IMR-90 (cell line): ENCODE measurements at places on chromosomes 2 and 18. TPM values are rescaled to one million over a fixed set of nuclear protein-coding genes. Genes with fewer than 3 reads are reported as not detected.
A peak's percentile ranks its signal among the peaks of the same experiment; 100 is the strongest.

Gene CCBE1
- 93.9 and 148 TPM in 2 replicates for total RNA-seq

- peaks cover 10% of the 10 kb centered on the region for H3K27me3 ChIP-seq
- peaks cover 2% of the 10 kb centered on the region; the same call in 1 of the 2 replicates for H3K4me1 ChIP-seq
- H3K27ac ChIP-seq, result no peak overlapping the region
- no peaks in the 10 kb centered on the region for H3K36me3 ChIP-seq
- DNase-seq, result no peak
Measured at GRCh38 chr2:105521616-105522015, 122.8 kb upstream of the FHL2 start.

DNA sequence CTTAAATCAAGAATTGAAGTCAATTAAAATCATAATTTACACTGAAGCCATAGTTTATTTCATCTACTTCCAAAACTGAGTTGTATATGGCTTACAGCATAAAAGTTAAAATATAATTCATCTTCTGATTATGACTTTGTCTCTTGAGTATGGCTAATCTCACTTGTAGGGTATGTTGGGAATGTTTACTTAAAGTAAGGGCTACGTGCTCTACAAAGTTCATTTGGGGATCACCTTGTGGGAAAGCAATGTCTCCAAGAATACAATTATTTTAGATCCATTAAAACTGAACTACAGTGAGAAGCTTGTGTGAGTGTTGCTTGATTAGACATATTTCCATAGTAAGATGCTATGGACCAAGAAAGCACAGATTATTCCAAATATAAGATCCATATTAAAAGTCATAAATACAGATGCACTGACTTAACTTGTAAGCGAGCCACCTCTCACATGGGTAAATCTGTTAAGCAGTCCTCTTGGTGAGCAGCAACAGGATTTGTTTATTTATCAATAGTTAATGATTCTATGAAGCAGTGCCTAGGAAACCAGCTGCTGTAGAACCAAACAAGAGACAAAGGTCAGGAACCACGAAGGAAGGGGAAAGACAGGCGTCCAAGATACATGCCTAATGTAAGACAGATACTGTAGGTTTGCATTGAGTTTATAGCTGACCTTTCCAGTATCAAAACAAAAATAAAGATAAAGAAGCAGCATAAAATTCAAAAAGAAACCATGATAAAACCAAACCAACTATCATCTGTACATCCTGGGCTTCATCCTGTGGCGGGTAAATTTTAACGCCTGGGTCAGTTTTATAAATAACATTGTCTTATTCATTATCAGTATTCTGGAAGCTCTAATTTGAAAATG, 24.8 kb downstream of the DSG4 start:
- no peaks in the 10 kb centered on the region for H3K27me3 ChIP-seq
- H3K36me3 ChIP-seq, result no peaks in the 10 kb centered on the region
- H3K27ac ChIP-seq, result no peak overlapping the region
- no peaks in the 10 kb centered on the region for H3K4me1 ChIP-seq
- H3K4me3 ChIP-seq, result no peak overlapping the region

DNA sequence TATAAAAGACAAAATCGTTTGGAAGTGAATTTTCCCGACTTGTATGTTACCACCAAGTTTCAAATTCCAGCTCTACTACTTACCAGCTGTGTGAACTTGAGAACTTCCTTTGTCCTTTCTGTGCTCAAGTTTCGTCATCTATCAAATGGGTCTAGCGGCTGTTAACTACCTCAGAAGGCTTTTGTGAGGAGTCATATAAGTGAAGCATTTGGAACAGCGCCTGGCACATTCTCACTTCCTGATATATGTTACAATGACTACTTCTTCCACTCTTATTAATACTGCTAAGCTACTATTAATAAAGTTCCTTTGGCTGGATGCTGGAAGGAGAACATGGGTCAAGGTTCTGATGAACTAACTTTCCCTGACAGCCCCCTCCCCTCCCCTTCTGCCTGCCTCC, 104.5 kb downstream of the MEIS1 start:
- DNase-seq, result peak; percentile 94
- H3K4me3 ChIP-seq, result no peak overlapping the region
- H3K4me1 ChIP-seq, result peaks cover 22% of the 10 kb centered on the region
- no peaks in the 10 kb centered on the region for H3K27me3 ChIP-seq

- no peaks in the 10 kb centered on the region for H3K4me1 ChIP-seq
- no peaks in the 10 kb centered on the region for H3K36me3 ChIP-seq
- H3K27ac ChIP-seq, result no peak overlapping the region
- H3K27me3 ChIP-seq, result peaks cover 41% of the 10 kb centered on the region
Measured at GRCh38 chr18:50195689-50196088, 742 bp upstream of the MYO5B start.

DNA sequence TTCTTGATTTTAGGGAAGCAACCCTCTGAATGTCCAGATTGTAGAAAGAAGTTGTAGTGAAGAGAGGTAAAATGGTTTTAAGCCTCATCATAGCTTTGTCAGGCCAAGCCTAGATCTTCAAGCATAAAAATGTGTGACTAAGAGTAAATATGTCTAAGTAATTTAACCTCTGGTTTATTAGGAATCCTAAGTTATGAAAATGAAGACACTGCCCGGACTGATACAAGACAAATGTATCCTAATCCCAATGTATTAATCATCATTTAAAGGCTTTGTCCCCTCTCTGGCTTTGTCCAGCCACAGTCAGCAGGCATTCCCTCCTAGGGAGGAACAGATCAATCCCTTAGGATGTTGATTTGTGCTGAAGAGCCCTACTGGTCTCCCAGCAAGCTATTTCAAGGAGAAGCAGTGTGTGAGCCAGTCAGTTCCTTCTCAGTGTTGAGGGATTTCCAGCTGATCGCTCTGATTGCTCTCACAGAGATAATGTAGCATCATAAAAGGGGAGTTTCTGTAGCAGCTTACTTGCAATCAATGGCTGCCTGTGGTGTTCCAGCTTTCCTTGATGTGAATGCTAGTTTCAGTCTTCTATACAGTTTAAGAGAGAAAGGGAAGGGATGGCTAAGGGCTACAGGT, 796.1 kb downstream of the EPHA4 start:
- no peak overlapping the region for H3K4me3 ChIP-seq
- peaks cover 12% of the 10 kb centered on the region for H3K4me1 ChIP-seq
- H3K27ac ChIP-seq, result no peak overlapping the region
- peak; percentile 20 for DNase-seq

Gene UCN
- not detected in 2 replicates for total RNA-seq

- H3K27ac ChIP-seq, result no peak overlapping the region
- H3K4me3 ChIP-seq, result no peak overlapping the region
- peaks cover 11% of the 10 kb centered on the region for H3K27me3 ChIP-seq
Measured at GRCh38 chr2:47512581-47513083, 109.7 kb downstream of the MSH2 start.

Gene RAB17
- not detected in 2 replicates for total RNA-seq

Gene PRR30
- not detected in 2 replicates for total RNA-seq

Gene UGT1A10
- total RNA-seq, result not detected in 2 replicates

Gene CD8B2
- not detected in 2 replicates for total RNA-seq

GRCh38 chr2:29394311-29394980, 279.2 kb downstream of the CLIP4 start:
- no peaks in the 10 kb centered on the region for H3K4me1 ChIP-seq
- H3K36me3 ChIP-seq, result no peaks in the 10 kb centered on the region
- H3K27ac ChIP-seq, result no peak overlapping the region
- DNase-seq, result no peak
- peaks cover 11% of the 10 kb centered on the region for H3K27me3 ChIP-seq

Gene SOWAHC
- 4.8 and 8.9 TPM in 2 replicates for total RNA-seq

DNA sequence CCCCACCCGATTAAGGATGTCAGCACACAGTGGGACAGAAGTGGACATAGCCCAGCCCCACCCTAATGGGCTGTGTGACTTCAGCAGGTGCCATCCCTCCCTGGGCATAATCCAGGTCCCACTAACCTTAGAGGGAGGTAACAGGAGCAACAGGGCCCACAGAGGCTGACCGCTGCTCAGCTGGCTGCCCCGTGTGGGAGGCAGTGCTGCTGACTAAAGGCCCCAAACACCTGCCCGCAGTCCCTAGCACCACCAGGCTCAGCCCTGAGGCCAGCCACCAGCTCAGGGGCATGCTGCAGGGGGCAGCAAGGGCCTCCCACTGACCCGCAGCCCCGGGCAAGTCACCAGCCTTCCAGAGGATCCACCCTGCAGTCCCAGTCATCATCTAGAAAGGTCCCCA, 14.6 kb downstream of the BIN1 start:
- no peak overlapping the region for H3K27ac ChIP-seq
- no peak overlapping the region for H3K4me3 ChIP-seq
- H3K4me1 ChIP-seq, result peaks cover 30% of the 10 kb centered on the region

DNA sequence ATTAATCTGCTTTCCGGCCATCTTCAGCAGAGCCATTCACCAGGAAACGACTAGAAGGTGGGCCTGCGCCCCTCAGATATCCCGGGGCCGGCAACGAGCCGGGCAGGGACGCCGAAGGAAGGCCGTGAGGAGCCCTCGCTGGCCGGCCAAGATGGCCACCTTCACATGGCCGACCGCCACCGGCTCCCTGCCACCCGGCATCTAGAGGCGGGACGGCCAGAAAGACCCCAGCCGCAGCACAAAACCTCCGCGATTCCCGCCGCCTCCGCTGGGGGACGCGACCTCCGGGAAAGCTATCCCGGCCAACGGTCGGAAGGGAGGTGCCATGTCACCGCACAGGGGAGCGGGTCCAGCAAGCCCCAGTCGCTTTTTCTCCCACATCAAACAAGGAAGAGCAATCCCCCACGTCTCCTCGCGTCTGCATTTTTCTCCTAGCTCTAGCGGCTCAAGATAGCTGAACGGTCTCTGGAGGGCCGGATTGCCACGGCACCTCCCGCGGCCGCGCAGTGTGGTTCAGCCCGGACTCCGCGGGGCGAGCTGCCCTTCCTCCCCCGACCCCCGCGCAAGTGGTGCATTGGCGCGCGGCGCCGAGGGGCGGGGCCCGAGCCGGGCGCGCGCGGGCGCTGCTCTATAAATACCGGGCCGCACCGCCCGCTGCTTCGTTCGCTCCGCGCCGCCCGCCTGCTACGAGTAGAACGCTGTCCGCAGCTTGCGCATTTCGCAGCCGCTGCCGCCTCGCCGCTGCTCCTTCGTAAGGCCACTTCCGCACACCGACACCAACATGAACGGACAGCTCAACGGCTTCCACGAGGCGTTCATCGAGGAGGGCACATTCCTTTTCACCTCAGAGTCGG, at the start of gene MAT2A:
TSS of gene MAT2A (plus strand) at position 662 of the 854 bp plus-strand sequence. CDS start at position 782, 120 bp downstream.
- peaks cover 8% of the 10 kb centered on the region for H3K4me1 ChIP-seq
- H3K27me3 ChIP-seq, result no peaks in the 10 kb centered on the region
- H3K27ac ChIP-seq, result peak within 1 kb of the TSS; percentile 92
- peak within 1 kb of the TSS; percentile 78 for H3K4me3 ChIP-seq

Gene CD207
- total RNA-seq, result not detected in 2 replicates

DNA sequence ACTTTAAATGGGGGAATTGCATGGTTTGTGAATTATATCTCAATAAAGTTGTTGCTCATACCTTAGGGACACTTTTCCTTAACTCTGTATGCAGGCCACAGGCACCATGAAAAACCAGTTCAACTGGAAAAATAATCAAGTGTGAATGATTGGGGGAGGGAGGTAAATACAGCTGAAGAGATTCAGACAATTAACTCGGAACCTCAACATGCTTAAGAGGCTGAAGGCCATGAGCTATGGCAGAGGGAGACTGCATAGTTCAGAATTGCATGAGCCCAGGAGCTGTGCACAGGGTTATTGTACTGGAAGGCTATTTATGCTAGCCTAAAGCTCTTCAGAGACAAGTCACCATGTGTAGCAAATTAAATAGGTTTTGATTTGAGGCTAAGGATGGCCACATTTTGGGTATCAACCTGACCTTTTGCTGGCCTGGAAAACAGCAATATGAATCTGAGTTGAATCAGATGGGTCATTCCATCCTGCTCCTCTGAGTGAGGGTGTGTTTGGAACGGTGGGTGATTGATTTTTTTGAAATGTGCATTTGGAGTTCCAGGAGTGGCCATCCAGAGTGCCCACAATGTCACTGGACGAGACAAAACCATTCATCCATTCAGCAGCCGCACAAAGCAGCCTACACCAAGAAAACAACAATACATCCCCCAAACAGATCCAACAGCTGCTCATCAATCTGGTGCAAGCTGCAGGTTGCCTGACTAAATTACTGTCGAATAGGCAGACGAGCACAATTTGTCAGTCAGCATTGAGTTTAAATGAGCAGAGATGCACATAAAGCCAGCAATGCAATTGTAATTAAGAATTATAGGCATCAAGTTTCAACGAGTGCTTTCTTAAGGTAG, 42.5 kb downstream of the HRH4 start:
- H3K27ac ChIP-seq, result no peak overlapping the region
- DNase-seq, result no peak
- H3K36me3 ChIP-seq, result no peaks in the 10 kb centered on the region
- peaks cover 7% of the 10 kb centered on the region for H3K27me3 ChIP-seq

Gene EVA1A
- 89.2 and 93.7 TPM in 2 replicates for total RNA-seq

- H3K4me1 ChIP-seq, result no peaks in the 10 kb centered on the region
- peaks cover 71% of the 10 kb centered on the region for H3K27me3 ChIP-seq
- no peak overlapping the region for H3K27ac ChIP-seq
- no peaks in the 10 kb centered on the region for H3K36me3 ChIP-seq
Measured at GRCh38 chr2:218959761-218960308, 369 bp downstream of the CDK5R2 start.

Gene G6PC2
- total RNA-seq, result not detected in 2 replicates

DNA sequence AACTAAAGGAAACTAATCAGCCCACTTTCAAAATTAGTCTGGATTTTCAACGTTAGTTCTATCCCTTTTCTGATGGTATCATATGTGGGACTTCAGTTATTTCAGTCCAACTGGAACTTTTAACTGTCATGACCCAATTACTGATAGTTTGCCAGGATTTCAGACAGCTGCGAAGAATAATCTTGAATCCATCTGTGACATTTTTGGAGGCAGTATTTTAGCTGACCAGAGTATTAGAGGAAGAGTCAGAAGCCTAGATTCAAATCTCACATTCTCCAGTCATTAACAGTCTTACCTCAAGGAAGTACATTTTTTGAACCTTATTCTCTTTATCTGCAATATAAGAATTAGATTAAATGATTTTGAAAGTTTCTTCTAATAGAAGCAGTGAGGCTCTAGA, 81.3 kb downstream of the PTRHD1 start:
- no peak overlapping the region for H3K27ac ChIP-seq
- H3K27me3 ChIP-seq, result no peaks in the 10 kb centered on the region
- H3K36me3 ChIP-seq, result peaks cover 7% of the 10 kb centered on the region; the same call in 1 of the 2 replicates
- no peak for DNase-seq
- no peak overlapping the region for H3K4me3 ChIP-seq
- peaks cover 2% of the 10 kb centered on the region; the same call in 1 of the 2 replicates for H3K4me1 ChIP-seq

Gene IL36B
- total RNA-seq, result not detected in 2 replicates

DNA sequence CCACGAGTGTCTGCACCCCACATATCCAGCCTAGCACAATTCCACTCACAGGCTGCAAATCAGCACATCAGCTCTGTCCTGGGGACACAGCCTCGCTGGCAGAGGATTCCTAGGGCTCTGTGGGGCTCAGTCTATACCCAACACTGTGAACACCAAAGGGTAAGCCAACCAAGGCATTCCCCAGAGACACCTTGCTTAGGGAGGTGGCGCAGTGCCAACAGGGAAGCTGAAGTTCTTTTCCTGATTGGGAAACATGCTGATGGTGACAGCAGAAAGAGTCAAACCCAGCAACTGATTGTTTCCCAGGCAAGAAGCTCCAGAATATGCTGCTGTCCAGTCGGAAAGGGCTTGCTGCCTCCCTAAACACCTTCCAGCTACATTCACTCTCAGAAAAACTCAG, 55.8 kb downstream of the TTC32 start:
- H3K36me3 ChIP-seq, result no peaks in the 10 kb centered on the region
- H3K4me3 ChIP-seq, result no peak overlapping the region
- no peak for DNase-seq
- H3K27ac ChIP-seq, result no peak overlapping the region
- H3K27me3 ChIP-seq, result peaks cover 19% of the 10 kb centered on the region
